ENCODE measurements at places on chromosomes 5 and 9.

GRCh38 chr9:37953206-37953774 is 49.4 kb upstream of the SLC25A51 start:
- DNase-seq: no peak

GRCh38 chr5:40680741-40681362 is 1.1 kb downstream of the PTGER4 start:
- peak; percentile 58 for DNase-seq

GRCh38 chr5:140018920-140019644 is 24.0 kb downstream of the NRG2 start:
- no peak for DNase-seq

- no peak for DNase-seq
Measured at GRCh38 chr9:115207003-115207836, 89.3 kb upstream of the TNC start.

Data from stomach (tissue), 19 donors.